ENCODE measurements at places on chromosomes 2 and 18.

GRCh38 chr18:50981381-50981780 is 13.5 kb downstream of the ELAC1 start:
- no peak for DNase-seq

DNA sequence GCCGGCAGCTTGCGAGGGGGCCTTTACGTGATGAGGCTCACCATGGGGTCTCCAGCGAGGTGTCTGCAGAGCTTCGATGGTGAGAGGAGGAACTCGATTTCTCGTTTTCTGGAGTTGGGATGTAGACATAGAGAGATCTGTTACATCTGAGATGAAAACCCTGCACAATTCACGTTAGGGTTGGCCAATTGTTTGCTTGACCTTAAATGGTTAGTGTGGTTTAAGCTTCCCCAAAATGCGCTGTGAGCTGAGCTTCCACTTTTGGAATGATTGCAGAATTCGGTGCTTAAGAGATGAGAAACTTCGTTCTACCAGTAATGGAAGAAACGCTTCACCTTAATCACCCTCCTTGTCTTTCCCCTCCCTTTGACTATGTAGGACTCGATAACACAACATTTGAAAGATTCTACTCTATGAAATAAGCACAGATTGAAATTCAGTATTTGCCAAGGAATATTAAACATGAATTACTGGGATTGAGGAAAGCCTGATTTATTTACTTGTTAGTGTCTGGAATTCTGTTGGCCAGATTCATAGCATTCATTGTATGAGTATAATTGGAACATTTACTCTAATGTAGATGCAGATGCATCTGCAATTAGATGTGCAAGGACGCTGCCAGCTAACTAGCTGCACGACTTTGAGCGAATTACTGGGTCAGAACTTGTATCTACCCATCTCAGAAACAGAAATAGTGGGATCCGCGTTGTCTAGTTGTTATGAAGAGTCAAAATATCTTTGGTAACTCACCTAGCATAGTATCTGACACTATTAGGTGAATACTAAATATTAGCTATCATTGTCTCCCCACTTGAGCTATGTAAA is 1.6 kb upstream of the KLF7 start:
- DNase-seq, result no peak

DNA sequence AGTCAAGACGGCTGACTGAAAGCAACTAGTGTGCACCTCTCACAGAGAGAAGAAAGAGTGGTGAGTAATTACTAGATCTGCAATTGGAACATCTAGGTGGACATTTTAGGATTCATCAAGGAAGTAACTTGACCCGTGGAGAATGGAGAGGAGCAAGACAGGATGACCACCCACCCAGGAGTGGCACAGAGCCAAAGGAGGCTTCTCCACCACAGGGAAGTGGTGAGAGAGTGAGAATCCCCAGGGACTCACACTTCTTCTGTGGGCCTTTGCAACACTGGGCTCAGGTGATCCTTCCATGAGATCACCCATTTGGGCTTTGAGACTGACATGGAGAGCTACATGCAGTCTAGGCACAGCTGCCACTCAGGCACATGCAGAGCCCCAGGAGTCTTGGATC is 132.8 kb upstream of the GALNT5 start:
- no peak for DNase-seq

DNA sequence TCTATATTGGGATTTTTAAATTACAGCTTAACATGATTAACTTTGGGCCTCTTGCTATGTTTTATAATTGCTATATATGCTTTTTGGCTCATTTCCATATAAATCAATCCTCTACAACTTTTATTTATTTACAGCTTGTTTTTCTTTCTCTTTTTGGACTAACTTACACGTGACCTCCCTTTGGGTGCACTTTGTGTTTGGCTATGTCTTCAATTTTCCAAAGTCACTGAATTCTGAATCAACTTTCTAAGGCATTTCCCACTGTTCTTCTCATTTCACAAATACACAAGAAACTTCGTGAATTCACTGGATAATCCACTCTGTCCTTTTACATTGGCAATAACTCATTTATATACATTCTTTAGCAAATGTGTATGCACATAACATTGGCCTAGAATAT is 5.4 kb upstream of the CPS1 start:
- DNase-seq, result no peak

- DNase-seq, result no peak
These were observed 24.9 kb upstream of the COL3A1 start for GRCh38 chr2:188949046-188949818.

DNA sequence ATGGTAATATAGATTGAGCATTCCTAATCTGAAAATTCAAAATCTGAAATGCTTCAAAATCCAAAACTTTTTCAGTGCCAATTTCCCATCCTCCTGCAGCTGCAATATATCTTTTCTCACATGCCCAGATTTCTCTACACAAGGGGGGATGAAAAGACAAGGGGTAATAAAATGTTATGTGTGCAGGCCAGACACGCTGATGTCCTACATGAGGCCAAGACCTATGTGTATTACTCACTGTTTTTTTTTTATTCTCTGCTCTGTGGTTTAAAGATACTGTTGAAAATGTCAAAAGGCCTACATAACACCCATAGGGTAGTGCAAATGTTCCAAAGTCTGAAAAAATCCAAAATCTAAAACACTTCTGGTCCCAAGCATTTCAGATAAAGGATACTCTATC is 41.2 kb upstream of the CWC22 start:
- no peak for DNase-seq

All from head of caudate nucleus (tissue), 42 donors.